ENCODE measurements at places on chromosomes 4 and X. TPM values are rescaled to one million over a fixed set of nuclear protein-coding genes. Genes with fewer than 3 reads are reported as not detected.

USP17L26 gene
- total RNA-seq, result not detected

PAGE2B gene
- not detected for total RNA-seq

RAB33A gene
- total RNA-seq, result not detected

DCAF12L2 gene
- total RNA-seq, result not detected

PRPS1 gene
- total RNA-seq, result 35.2 TPM

TLR1 gene
- total RNA-seq, result 0.60 TPM

BCLAF3 gene
- total RNA-seq, result 7.0 TPM

COL25A1 gene
- 0.12 TPM for total RNA-seq

CSAG1 gene
- total RNA-seq, result not detected

RAI2 gene
- total RNA-seq, result not detected

FMR1NB gene
- total RNA-seq, result not detected

REST gene
- total RNA-seq, result 36.1 TPM

SHISA3 gene
- 3.1 TPM for total RNA-seq

HSFX4 gene
- not detected for total RNA-seq

FAM156A gene
- 23.0 TPM for total RNA-seq

RPA4 gene
- not detected for total RNA-seq

RNF113A gene
- total RNA-seq, result 7.8 TPM

BMP3 gene
- total RNA-seq, result not detected

DNA sequence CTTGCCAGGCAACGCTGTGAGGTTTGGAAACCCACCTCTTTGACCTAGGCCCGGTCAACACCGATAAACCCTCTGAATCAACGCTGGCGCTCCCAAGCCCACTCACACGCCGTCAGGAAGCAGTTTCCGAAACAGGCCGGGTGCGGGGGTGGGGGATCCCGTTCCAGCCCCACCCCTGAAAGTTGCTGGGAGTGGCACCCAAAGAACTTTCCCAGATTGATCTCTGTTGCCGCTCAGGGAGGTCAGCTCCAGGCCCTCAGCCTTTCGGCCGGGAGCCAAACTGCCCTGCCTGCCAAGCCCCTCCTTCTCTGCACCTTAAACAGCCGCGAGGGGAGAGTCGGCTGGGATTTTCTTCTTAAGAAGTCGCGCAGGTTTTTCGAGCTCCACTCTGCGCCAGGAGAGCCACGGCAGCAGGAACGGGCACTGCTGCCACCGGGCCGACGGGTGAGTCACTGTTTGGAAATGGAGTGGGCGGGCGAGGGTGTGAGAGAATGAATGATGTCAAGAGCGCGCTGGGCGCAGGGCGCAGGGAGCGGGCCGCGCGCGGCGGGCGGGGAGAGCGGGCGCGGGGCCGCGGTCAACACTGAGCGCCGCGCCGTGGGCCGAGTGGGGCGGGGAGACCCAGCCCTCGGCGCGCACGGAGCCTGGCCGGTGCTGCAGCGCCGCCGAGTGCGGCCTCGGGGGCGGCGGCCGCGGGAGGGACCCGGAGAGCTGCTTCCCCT lies at the start of gene SGMS2:
Gene SGMS2, plus strand, starts transcription at position 583 of the 722 bp plus-strand sequence. CDS start 70,622 bp downstream, outside the sequence.
- peak; percentile 82 for DNase-seq

GRCh38 chr4:48046059-48046458 lies 29.5 kb downstream of the NIPAL1 start:
- no peak for DNase-seq

- no peak for DNase-seq
Observed at GRCh38 chr4:8435656-8436121, 4.8 kb downstream of the ACOX3 start.

GRCh38 chr4:33031328-33031727 lies 2311.2 kb downstream of the PCDH7 start:
- DNase-seq, result no peak

DNA sequence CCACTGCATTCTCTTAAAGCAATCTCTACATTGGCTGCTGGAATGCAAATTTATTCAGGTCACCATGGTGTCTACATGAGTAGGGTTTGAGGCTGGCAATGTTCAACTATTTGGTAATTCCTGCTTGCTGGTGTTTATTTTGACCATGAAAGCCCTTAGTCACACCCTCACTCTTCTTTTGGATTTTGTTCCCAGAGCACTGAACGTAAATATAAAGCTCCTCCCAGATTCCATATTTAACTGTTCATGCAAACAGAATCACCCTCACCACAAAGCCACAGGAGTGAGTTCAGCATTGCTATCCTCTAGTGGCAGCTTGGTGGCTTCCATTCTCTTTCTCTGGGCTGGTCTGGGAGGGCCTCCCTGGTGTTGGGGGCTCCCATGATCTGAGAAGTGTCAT lies 82.8 kb downstream of the LNX1 start:
- DNase-seq, result peak; percentile 40

GRCh38 chrX:153827903-153828302 lies 2.4 kb downstream of the PDZD4 start:
- no peak for DNase-seq

- DNase-seq, result no peak
Observed at GRCh38 chr4:38101563-38101962, 141.4 kb downstream of the PTTG2 start.

GRCh38 chrX:16638533-16638932 lies 11.4 kb upstream of the S100G start:
- no peak for DNase-seq

DNA sequence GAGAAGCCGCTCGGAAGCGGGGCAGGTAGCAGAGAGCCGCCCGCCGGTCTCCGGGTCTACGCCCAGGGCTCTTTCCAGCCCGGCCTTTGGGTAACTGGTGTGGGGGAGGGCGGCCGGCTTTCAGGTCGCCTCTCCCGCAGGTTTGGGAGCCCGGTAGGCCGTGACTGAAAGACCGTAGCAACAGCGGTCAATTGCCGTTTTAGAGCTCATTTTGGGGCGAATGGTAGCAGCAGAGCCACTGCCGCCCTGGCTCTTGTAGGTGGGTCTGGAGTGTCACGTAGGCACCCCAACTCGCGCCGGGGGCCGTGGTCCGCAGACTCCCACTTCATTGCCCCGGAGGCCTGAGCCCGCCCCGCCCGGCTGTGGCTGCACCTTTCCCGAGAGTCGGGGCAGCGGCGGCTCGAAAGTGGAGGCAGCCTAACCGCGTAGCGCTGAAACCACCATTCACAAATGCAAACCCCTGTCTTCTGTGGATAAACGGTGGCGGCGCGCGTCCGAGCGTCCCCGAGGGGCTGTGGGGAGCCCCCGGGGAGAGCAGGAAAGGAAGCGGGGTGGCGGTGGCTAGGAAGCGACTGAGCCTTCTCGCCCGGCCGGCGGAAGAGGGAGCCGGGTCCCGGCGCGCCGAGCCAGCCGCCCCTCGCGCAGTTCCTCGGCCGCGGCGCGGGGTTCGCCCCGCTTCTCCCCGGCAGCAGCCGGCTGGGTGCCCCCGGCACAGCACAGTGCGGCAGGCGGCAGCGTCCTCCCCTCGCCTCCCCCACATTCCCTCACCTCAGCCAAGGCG lies 2185.1 kb upstream of the TENM3 start:
- DNase-seq, result no peak

- DNase-seq, result no peak
Observed at GRCh38 chr4:185716577-185717376, 95.2 kb downstream of the SORBS2 start.

DNA sequence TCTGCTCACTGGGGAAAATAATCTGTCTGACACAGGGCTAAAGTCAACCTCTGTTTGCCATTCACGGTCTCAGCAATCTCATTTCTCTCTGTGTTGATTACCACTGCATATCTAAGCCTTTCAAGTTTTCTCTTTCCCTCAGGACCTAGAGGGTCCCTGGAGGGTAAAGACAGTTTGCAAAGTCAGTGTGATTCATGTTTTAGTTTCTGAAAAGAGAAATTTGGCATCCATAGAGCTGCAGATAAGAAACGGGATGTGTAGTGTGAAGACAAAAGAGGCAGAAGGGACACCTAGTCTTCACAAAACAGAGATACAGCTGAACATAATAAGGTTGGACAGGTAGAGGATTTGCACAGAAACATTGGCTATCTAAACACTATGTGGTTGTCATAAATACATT lies 34.5 kb upstream of the KDR start:
- no peak for DNase-seq

GRCh38 chr4:110042545-110043517 lies 130.1 kb downstream of the EGF start:
- no peak for DNase-seq

GRCh38 chr4:120718979-120719566 lies 203.5 kb downstream of the PRDM5 start:
- DNase-seq, result peak; percentile 35

DNA sequence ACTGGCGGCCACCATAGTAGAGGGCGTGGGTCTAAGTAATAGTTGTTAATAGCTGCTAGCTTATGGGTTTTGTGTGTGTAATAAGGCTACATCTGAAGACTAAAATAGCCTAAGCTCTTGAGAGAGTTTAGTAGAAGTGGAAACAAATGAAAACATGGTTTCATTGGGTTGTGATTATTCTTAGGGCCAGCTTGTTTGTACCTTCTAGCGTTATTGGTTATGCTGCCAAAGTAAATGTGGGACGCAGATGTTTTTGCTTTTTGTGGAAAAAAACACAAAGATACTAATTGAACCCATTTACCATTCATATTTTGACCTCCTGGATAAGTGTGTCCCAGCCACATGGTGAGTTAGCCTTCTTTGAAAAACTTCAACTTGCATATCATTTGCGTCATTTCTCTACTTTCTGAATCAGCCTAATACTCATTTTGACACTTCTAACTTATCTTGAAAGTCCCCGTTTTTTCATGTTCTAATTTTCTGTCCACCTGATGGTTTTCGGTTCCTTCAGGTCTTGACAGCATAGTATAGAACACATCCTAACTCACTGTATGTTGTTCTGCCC lies 305.3 kb downstream of the FRMPD4 start:
- no peak for DNase-seq

GRCh38 chr4:174521800-174522182 lies 497 bp downstream of the HPGD start:
- DNase-seq, result peak; percentile 4

GRCh38 chrX:56797574-56798338 lies 68.7 kb downstream of the NBDY start:
- DNase-seq, result no peak

- DNase-seq, result no peak
Observed at GRCh38 chrX:13440176-13440575, 120.3 kb upstream of the ATXN3L start.

- peak; percentile 30 for DNase-seq
Observed at GRCh38 chr4:173039617-173040577, 128.7 kb upstream of the GALNT7 start.

DNA sequence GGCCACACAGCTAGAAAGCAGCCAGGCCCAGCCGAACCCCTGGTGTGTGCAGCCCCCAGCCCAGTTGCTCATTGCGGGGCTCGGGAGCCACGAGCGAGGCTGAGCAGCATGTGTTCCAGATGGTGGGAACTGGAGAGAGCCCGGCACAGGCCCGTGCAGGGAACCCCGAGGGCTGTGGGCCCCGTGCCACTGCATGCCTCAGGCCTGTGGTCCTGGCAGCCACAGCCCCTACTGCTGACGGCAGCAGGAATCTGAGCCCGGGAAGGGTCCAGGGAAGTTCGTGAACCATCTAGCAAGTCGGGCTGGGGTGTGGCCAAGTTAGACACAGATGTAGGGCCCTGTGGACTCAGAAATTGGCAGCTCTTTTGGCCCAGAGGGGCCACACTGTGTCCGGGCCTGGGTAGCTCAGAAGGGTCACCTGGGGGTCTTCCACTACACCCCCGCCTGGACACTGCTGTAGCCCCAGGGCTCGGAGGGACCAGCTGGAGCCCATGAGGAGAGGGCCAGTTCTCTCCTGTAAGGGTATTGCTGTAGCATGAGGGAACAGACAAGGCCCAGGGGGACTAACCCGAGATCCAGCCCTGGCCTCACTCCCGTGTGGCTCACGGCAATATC lies 12.1 kb downstream of the HTRA3 start:
- DNase-seq, result no peak

GRCh38 chr4:10413177-10413576 lies 44.0 kb downstream of the ZNF518B start:
- DNase-seq, result no peak

- no peak for DNase-seq
Observed at GRCh38 chrX:152038804-152039203, 64.3 kb upstream of the GABRE start.

GRCh38 chr4:82031376-82031927 lies 342.3 kb downstream of the HNRNPD start:
- DNase-seq, result no peak

DNA sequence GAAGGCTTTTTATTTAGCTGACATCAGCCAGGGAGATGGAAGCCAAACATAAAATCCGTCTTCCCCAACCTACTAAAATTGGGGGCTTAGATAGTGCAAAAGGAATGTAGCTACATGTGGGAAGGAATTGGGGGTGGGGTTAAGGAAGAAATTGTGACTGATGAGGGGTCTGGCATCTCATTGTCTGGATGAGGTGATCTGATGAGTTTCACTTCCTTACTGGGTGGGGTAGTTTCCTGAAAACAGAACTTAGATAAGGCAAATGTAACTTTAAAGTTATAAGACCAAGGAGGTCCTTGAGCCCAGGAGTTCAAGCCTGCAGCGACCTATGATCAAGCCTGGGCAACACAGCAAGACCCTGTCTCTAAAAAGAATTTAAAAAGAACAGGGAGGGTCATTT lies 105.5 kb upstream of the NEIL3 start:
- no peak for DNase-seq

GRCh38 chrX:140229191-140229590 lies 263.9 kb upstream of the CXorf66 start:
- DNase-seq, result no peak

DNA sequence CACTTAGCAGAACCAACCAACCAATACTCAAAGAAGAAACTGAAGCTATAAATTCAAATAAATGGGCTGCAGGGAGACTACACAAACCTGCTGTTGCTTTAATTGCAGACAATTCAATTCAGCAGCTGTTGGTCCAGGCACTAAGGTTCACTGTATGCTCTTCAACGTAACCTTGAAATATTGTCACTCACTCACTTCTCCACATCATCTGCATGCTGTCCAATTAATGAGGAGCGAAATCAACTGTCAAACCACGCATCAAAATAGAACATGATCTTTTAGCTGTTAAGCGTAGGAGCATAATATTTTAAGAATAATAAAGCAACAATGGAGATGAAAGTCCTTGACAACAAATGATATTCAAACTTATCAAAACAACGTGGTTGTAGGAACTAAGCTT lies 17.0 kb downstream of the ENOX2 start:
- no peak for DNase-seq
